Fibroblast of skin of right quadriceps (primary cell): ENCODE measurements at places on chromosomes 1 and 21.

- DNase-seq: peak; percentile 76
These were observed 18.8 kb upstream of the RGS16 start for GRCh38 chr1:182622901-182623528.

- no peak for DNase-seq
These were observed 48.5 kb upstream of the ECE1 start for GRCh38 chr1:21338573-21339355.

GRCh38 chr1:159916242-159917051 is 8.9 kb downstream of the TAGLN2 start:
- peak; percentile 92 for DNase-seq

GRCh38 chr1:201126832-201127754 is at the start of gene ASCL5:
ASCL5 (minus strand) TSS chr1:201127184; CDS start chr1:201115372, 11,812 bp downstream.
- DNase-seq: peak; percentile 21

DNA sequence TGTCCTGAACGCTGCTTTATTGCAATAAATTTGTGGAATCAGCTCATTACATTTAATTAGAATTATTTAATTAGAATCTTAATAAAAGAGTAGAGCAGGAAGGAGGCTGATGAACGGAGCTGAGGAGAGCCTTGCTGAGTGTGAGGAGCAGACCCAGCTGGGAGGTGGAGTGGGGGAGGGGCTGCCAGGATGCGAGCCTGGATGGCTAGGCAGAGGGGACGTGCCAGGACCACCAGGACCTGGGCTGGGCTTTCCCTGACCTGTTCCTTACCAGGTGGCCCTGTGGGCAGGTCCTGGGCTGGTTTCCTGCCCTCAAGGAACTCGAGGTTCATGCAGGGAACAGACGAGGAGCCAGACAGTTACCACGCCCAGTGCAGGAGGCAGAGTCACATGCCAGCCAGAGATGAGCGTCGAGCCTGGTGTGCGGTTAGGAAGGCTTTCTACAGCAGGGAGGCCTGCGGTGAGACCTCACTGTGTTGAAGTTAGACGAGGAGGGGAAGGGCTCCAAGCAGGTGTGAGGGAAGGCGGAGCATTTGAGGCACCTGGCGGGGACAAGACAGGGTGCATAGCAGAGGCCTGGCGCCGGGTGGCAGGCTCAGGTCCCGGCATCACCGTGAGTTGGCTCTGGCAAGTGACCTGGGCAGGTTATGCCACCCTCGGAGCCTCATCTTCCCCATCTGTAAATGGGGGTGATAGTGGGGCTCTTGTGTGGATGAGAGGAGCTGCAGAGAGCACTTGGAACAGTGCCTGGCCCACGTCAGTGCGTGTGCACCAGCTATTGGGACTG is 33.9 kb downstream of the LDLRAP1 start:
- DNase-seq: no peak

DNA sequence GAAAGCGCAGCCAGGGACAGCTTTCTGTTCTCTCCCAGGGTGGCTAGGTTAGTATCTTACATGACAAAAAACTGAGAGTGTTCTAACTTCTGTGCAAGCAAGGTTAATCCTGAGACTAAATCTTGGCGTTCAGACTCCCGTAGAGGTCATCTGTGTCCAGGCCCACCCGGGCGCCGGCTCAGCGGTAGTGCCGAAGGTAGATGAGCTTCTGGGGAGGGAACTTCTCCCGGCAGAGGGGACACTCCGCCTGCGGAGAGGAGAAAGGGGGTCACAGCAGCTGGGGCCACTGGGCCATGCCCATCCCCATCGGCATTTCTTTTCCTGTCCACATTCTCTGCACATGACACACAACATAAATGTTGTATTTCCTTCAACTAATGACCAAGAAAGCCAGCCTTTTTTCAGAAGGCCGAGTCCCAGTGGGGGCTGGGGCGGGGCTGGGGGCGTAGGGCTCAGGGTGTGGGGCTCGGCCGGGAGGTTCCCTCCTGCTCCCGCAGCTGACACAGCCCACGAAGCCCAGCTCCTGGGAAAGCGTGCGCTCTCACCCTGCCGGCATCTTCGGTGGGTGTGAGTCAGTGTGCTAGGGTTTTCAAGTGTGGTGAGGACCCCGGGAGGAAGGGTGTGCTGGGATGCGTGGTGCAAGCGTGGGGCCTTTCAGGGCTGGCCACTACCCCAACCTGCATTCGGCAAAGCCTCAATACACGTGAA is 6.6 kb downstream of the PEX10 start:
- DNase-seq: peak; percentile 45

GRCh38 chr1:78958711-78959110 is 47.8 kb downstream of the ADGRL4 start:
- no peak for DNase-seq

- no peak for DNase-seq
These were observed at the start of gene CD84 for GRCh38 chr1:160579216-160579701. CD84 (minus strand) TSS chr1:160579496; CDS start chr1:160579437, 59 bp downstream.

DNA sequence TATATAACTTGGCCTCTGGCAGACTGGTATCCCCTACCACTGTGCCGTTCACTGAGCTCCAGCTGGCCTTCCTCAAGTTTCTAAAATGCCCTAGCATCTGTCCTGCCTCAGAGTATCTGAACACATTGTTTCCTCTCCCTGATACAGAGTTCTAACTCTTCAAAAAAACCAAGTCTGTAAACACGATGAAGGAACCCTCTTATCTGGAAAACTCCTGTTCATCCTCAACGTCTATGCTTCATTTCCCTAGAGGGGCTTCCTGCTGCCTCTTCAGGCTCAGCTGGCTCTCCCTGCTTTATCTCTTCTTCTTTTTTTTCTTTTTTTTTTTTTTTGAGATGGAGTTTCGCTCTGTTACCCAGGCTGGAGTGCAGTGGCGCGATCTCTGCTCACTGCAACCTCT is 5.6 kb downstream of the BSDC1 start:
- DNase-seq: no peak

DNA sequence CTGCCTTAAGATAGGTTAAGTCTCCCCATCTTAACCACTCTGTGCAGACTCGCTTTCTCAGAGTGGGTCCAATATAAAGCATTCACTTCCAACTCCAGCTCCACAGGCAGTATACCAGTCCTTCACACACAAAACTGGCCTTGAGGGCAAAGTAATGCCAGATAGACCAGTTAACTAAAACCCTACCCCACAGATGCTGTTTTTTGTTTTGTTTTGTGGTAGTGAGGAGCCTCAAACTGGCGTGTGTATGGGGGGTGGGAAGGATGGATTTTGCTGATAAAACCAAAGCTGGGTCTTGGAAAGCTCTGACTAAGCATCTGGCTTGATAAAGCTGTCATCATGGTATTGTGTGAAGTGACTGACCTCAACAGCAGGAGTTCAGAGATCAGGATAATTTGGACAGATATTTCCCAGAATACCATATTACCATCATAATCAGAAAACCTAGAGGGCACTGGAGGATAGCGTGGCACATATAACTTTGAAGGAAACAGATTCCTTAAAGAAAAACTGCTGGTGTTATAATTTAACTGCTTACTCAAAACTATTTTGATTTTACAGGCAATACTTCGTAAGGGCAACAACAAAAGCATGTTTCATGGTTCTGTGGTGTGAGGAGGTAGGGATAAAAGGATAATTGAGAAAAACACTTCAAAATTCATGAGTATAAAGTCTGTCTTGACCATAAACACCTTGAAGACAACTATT is 29.6 kb upstream of the CPLANE2 start:
- DNase-seq: no peak

DNA sequence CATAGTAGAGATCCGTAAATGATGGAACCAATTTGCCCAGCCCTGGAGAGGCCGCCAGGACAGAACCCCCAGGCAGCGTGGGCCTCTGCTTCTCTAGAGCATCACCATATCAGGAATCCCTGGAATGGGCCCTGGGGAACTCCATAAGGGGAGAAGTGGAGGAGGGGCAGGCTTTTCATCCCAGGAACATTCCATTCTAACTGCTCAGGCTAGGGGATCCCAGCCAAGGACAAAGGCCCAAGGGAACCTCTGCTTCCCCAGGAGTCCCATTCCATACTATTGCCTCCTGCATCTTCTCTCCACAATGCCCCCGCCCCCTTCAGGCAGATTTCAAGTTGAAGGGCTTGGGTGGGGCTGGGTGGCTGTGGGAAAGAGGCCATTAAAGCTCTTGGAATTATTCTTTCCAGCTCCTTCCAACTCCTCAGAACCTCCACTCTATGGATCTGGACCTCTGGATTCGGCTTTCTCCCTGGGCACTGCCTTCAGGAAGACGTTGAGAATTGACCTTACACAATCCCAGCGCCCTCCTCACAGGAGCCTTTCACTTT is 6.0 kb downstream of the TRNP1 start:
- peak; percentile 100 for DNase-seq
